CD4-positive, alpha-beta T cell (primary cell): ENCODE measurements at places on chromosomes 2 and 18.

DNA sequence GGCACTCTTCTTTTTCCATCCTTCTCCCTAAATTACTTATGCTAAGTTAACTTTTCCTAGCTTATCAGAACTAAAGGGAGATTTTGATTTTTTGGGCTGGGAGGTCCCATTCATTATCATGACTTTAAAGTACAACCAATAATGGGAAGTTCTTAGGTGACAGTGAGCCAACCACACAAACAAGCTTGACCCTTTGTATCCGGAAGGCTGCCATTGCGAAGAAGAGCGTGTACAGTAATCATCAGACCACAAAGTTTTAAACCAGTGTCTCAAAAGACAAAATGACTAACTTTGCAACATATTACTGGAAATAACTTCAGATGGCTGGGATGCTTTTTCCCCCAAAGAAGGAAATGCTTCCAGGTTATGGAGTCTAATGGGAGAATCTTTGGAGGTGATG is 298.1 kb downstream of the TGIF1 start:
- DNase-seq, result no peak

- no peak for DNase-seq
Measured at GRCh38 chr2:58720770-58721697, 479.9 kb upstream of the FANCL start.

- DNase-seq, result no peak
Measured at GRCh38 chr18:71485611-71486010, 1058.5 kb downstream of the CBLN2 start.

DNA sequence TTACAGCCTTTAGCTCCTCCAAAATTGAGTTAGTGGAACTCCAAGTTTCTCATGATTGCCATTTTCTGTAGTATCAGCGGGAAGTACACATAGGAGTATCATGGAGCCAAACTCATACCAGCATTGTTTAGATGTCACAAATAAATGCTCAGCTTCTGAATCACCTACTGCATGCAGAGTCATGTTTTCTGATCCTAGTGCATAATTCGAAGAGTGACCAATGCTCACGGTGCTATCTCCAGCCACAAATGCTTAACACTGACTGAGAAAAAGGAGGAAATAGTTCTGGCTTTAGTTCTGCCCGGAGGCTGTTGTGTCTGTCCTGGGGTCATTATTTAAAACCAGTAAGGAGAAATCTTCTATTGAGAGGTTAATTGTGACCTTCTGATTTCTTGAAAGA is 45.4 kb upstream of the LRATD1 start:
- DNase-seq, result no peak

DNA sequence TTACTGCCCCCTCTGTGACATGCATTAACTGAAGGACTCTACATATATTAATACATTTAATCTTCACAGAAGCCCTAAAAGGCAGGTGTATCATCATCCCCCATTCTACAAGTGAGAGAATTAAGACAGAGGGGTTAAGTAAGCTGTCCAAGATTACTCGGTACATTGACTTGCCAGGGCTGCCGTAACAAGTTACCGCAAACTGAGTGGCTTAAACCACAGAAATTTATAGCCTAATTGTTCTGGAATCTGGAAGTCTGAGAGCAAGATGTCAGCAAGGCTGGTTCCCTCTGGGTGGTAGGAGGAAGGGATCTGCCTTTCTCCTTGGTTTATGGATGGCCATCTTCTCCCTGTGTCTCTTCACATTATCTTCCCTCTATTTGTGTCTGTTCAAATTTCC is 605.5 kb downstream of the EPHA4 start:
- no peak for DNase-seq

DNA sequence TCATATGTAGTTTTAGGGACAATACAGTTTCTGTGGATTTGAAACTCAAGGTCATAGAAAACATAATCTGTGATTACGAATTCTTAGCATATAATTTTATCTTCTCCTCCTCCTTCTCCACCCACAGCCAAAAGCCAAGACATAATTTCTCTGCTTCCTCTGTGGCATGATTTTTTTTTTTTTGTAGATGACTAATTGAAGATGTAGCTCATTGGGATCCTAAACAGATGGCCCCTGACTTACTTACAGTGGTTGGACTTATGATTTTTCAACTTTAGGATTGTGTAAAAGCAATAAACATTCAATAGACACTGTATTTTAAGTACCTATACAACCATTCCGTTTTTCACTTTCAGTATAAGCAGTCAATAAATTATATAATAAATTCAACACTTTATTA is 42.3 kb downstream of the FSIP2 start:
- DNase-seq, result no peak

DNA sequence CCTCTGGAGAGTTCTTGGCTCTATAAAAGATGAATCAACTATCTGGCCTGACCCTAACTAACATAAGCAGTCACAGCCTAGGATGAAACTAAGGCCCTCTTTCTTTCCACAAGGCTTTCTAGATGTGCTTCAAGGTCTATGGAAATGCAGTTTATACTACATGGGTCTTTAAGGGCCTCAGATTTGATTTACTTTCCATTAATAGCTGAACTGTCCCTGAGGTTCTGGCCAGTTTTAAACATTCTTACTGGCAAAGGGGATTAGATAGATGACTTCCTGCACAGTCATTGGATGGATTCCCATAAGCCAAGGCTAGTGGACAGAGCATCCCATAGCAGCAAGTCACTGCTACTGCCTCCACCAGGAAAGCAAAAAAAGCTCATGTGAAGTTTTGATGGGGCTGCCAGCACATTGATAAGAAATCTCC is 38.1 kb upstream of the LCLAT1 start:
- DNase-seq, result no peak

DNA sequence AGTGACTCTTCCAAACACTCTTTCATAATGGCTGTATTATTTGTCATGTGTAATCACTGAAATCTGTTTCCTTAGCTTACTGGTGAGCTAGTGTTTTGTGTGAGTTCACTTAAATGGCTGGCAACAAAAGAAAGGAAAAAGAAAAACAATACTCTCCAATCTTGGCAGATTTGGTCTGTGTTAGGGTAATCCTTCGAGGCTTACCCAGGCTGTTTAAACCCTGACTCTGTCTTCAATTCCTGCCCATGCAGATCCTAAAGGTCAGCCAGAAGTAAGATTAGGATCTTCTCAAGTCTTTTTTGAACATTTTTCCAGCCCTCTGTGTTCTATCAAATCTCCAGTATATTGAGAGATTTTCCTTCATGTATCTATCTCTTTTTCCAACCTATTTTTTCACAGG is 85.3 kb downstream of the CCDC178 start:
- no peak for DNase-seq

GRCh38 chr2:167192833-167193232 is 304.6 kb downstream of the XIRP2 start:
- DNase-seq, result no peak

DNA sequence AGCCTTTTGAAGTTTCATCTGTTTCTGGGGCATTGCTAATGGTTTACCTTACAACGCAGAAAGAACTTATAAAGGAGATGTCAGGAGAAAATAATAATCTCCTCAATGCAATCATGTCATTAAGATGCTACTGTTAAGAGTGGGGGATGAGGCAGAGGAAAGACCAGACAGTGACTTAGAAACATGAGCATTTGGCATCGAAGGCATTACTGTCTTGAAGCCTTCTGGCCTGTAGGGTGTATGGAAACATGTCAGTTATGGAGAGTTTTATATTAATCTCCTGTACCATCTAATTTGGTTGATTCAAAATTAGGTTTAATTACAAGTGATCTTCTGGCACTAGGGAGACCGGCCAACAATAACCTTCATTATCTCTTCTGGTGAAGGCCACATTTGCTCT is 32.5 kb downstream of the CDC42EP3 start:
- DNase-seq, result no peak

DNA sequence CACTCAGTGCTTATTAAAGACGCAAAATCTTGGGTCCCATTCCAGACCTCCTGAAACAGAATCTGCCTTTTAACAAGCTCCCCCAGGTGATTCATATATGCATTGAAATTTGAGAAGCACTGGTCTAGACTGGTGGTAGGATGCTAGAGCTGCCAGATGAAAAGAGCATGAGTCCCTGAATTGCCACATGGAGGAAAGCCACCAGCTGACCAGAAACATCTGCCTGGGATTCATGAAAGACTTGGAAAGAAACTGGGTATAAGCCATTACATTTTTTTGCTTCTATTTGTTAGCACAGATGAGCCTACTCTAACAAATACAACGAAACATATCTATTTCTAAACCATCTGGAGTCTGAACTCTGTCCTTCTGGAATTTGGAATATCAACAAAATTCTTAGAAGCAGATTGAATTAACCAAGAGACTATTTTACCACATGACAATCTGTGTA is 228.9 kb downstream of the RBM43 start:
- DNase-seq, result no peak

DNA sequence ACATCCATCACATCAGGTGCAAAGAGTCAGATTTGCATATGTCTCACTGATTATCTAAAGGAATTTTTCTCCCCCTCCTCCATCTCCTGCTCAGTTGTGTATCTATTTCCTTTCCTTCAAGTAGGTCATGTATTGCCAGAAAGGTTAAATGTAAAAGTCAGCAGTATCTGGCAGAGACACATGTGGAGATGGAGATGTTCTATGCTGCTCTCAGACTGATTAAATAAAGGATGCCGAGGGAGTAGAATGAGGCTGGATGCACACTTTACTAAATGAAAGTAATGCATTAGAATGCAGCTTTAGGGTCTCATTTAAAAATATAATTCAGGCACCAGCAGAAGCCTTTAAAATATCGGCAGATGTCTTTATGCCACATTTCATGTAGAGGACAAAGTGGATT is 555.3 kb downstream of the RNF144A start:
- no peak for DNase-seq

DNA sequence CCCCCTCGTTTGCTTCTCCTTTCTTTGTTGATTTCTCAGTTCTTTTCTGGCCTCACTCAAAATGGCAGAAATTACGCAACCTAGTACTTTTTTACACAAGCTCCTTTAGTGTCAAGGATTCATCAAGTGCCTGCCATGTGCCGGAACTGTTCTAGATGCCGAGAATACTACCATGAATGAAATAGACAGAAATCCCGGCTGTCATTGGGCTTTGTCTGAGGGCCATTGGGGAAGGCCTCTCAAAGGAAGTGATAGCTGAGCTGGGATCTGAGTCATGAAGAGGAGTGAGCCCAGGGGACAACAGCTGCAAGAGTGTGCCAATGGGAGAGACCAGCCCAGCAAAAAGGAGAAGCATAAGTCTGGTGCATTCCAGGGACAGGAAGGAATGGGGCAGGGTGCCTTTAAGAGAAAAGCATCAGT is 34.3 kb upstream of the PPP1CB start:
- DNase-seq, result peak; percentile 60

DNA sequence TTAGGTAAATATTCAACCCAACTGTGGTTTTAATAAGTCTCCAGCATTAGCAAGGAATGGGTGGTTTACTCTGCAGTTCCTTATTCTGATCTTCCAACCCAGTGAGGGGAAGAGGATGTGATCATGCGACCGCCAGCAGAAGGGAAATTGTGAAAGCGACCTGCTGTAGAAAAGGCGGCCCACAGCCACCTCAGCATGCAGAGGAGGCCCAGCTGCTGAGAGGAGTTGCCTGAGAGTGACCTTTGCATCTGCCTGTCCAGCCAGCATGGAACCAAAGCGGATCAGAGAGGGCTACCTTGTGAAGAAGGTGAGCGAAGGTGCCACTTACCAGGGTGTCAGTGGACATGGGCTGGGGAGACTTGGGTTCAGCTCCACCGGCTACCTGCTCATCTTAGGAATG is at the start of gene PLEK:
Gene PLEK (plus strand): TSS at position 196 of the 400 bp plus-strand sequence. CDS start 70 bp downstream, at position 266.
- no peak for DNase-seq

- peak; percentile 8 for DNase-seq
Measured at GRCh38 chr18:51668101-51668500, 470.6 kb upstream of the MEX3C start.

GRCh38 chr2:19982268-19982667 is 7.6 kb downstream of the WDR35 start:
- DNase-seq, result no peak

GRCh38 chr2:55952415-55952814 is 28.8 kb upstream of the EFEMP1 start:
- DNase-seq, result no peak

GRCh38 chr18:75262511-75262910 is 51.9 kb downstream of the TSHZ1 start:
- no peak for DNase-seq

GRCh38 chr18:49276680-49277079 is 183.8 kb downstream of the DYM start:
- DNase-seq, result no peak

- peak; percentile 89 for DNase-seq
Measured at GRCh38 chr2:234288974-234289455, 207.9 kb downstream of the ARL4C start.

DNA sequence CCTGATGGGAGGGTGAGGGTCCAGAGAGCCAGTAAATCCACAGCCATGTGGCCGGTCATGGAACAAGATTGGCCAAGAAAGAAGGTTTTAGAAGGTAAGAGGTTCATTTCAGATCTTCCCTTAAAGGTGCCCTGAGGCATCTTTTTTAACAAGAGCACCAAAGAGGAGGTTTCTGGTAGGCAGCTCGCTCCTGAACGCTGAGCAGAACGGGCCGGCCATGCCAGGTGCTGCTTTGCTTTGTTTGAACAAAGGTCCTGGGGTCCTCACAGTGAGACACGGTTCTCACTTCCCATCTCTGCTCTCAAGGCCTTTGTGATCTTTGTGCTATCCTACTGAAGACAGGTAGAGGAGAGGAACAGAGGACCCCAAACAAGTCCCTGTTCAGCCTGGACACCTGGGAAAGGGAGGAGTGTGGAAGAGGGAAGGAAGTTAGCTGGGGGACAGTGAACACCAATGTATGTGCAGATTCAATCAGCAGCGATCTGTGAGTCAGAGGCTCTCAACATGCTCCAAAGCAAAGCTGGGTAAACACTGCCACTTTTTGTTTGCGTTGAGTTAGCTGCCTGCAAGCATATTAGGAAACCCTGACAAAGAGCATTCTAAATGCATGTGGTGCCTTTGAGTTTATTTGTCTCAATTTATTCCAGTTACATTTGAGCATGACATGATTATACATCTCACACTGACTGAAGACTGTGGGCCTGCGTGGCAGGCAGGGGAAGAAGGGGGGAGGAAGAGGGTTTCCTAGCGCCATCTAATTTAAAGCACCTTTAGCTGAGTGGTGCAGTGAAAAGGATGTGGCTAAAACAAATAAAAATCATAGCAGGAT is 102.4 kb downstream of the ASB1 start:
- no peak for DNase-seq

DNA sequence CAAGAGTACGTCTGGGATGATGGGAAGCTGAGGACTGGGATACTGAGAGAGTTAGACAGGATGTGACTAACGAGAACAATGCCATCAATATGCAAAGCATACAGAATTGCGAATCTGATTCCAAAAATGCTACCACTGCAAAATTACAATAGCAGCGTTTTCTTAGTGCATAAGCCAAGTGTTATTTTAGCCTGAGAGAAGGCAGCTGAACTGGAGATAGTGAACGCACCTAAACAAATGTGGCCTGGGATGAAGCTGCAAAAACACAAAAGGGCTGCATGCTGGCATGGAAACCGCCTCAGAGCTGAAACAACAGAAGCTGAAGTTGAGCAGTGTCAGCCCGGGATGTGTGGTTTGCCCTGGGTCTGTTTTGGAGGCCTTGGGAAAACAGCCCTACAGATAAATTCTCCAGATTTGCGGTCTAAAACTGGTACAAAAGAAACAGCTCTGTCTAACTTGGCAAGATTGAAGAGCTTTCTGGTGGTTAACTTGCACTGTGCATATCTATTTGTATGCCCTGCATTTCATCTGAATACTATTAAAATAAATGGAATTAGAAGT is 45.5 kb downstream of the LYPD6 start:
- DNase-seq, result no peak
